ENCODE measurements at places on chromosomes 5 and 9. TPM values are rescaled to one million over a fixed set of nuclear protein-coding genes. Genes with fewer than 3 reads are reported as not detected.

Gene FAM193B
- total RNA-seq = 35.9 TPM

Gene SDHA
- 70.0 TPM for total RNA-seq

Gene CAMLG
- 38.0 TPM for total RNA-seq

Gene SOX30
- 0.18 TPM for total RNA-seq

Gene CYFIP2
- total RNA-seq = 94.8 TPM

Gene RABGAP1
- total RNA-seq = 94.6 TPM

Gene ATP10B
- total RNA-seq = 15.0 TPM

Gene SAXO1
- total RNA-seq = under 0.01 TPM

Gene ROR2
- 7.1 TPM for total RNA-seq

Measured in cerebellum (tissue), 4 donors.